ENCODE measurements at places on chromosomes 4 and X.

- DNase-seq, result no peak
Measured at GRCh38 chr4:144739511-144740033, 93.6 kb downstream of the HHIP start.

- no peak for DNase-seq
Measured at GRCh38 chrX:137354851-137355250, 211.1 kb upstream of the ZIC3 start.

GRCh38 chr4:89410687-89411086, 103.1 kb upstream of the GPRIN3 start:
- DNase-seq, result no peak

DNA sequence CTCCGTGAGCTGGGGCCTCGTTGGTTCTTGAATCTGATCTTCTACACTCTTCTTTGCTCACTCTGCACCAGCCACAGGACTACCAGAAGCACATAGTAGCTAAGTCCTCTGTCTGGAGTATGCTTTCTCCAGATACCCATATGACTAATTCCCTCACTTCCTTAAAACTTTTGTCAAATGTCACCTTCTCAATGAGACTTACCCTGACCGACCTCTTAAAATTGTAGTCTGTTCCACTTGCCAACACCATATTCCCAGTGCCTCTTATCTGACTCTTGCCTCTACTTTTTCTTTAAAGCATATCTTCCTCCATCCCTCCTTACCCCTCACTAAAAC, 10.0 kb downstream of the PARM1 start:
- no peak for DNase-seq

DNA sequence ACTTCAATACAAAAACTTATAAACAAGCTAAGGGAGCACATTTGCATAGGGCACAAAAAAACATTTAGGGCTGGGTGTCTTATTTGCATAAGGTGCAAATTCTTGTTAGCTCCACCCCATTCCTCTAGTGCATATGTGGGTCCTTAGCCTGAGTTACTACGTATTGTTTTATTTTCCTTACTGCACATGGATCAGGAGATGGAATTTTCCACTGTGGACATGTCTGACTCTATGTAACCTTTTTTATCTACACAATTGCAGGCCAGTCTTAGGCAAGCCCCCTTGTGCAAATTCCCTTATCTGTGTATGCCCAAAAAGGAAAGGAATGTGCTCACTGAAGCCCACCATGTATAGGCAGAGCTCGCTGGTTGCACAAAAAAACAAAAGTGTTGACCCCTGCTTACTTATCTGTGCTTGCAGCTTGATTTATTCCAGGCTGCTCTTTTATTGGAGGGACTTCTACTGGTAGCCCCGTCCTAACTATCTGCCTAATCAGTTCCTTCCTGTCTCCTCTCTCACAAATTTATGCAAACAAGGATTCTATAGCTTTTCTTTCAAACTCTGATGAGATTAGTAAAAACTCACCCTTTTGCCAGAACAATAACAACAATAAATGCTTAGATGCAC, 359.0 kb upstream of the MAGEB16 start:
- DNase-seq, result no peak

DNA sequence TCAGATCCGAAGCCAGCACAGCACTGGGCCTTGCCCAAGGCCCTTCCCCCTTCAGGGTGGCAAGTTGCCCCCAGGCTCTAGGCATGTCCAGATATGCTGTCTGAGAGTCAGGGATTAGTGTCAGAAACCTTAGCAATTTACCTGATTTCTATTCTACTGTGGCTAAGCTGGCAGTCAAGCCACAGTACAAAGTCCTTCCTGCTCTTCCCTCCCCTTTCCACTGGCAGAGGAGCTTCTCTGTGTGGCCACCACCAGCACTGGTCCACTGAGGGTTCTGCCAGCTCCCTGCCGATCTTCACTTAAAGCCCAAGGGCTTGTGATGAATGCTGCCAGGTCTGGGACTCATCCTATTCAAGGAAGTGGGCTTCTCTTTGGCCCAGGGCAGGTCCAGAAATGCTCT, 324.5 kb upstream of the RPS6KA3 start:
- DNase-seq, result no peak

GRCh38 chr4:112775801-112776200, 138.9 kb downstream of the LARP7 start:
- DNase-seq, result no peak

GRCh38 chr4:108620933-108621905, 843 bp downstream of the RPL34 start:
- peak; percentile 13 for DNase-seq

GRCh38 chr4:86999136-86999643, 64.4 kb downstream of the AFF1 start:
- no peak for DNase-seq

- no peak for DNase-seq
Measured at GRCh38 chrX:124242131-124242530, 90.3 kb upstream of the TEX13D start.

DNA sequence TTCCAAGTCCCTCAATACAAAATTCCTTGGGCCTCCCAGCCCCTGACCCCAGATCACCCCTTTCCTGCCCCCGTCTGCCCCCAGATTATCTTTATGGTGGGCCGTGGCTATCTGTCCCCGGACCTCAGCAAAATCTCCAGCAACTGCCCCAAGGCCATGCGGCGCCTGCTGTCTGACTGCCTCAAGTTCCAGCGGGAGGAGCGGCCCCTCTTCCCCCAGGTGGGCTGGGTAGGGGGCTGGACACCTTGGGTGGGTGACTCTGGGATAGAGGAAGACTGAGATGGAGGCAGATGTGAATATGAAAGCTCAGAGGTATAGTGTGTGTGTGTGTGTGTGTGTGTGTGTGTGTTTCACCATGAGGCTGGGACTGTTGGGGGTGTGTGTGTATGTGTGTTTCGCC, 9.8 kb downstream of the ARAF start:
- no peak for DNase-seq

DNA sequence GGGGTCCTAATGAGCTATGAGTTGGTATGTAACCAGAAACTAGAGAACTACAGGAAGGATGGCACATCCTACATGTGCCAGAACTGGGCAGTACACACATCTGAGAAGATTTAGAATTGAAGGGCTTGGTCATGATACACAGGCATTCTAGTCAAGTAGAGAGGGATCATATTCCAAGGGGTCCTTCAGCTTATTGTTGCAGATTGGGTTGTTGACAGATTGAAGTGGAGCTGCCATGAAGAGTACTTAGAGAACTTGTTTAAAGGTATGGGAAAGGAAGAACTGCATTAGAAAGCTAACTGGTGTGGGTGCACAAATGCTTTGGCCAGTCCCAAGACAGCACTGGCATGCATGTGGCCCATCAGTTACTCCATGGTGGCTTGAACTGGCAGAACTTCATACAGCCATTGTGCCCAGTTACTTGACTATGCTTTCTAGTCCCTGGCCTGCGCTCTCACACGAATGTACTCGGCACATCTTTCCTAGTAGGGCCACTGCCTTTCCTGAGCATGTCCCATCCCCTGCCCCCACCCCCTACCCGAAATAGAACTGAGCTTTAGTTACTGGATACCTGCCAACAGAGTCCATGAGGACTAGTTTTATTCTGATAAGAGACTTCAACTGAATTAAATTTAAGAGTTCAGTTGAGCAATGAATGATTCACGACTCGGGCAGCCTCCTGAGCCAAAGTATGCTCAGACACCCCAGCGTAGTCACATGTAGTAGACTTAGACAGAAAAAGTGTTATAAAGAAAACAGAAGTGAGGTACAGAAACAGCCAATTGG, 64.0 kb downstream of the CCNG2 start:
- DNase-seq, result no peak

DNA sequence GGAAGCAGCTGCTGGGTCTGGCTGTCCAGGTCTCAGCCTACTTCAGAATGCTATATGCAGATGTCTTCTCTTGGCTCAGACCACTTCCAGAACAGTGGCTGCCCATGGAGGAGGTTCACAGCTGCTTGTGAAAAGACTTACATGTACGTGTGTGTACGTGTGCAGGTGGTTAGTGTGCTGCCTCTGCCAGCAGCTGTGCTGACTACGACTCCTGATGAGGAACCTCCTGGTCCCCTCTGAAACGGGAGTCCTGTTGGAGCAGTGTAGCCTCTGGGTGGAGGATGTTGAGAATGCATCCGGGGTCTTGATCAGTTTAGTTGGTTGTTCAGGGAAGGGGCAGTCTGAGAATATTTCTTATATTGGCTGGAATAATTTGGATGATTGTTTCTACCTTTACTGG, 155.9 kb upstream of the WDR1 start:
- no peak for DNase-seq

DNA sequence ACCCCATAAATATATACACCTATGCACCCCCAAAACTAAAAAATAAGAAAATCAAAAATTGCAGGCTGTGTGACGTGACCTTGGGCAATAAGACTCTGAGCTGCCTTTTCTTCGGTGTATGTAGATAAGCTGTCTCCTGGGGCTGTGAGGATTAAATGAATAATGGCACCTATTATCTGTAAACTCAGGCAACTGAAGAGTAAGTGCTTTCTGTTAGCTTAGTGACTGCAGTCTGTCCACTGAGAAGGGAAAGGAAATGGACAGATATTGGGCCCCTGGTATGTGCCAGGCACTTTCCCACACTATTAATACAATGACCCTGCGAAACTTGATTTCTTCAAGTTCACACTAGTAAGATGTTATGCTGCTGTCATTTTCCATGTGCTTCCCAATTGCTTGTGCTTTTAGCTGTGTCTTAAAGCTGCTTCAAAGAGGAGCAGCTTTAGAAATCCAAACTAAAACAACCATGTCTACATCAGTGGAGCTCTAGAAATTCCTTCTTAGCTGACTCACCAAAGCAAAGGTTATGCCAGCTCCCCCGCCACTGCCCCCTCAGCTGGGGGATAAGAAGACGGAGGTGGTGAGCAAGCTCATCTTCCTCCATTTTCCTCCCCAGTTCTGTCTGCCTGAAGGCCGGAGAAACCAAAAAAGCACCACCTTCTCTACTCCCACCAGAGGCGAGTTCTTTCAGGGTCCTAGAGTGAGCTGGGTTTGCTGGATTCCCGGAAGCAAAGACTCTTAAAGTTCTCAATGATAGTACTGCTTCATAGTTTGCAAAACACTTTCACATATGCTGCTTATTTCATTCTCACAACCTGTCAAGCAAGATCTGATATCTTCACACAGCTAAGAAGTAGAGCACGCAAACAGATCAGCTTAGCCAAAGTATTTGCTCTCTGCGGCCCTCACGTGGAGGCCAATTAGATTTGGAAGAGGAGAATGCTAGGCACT, 8.8 kb upstream of the DGAT2L6 start:
- DNase-seq, result peak; percentile 1

GRCh38 chr4:60033826-60034225, 1166.3 kb upstream of the ADGRL3 start:
- no peak for DNase-seq

DNA sequence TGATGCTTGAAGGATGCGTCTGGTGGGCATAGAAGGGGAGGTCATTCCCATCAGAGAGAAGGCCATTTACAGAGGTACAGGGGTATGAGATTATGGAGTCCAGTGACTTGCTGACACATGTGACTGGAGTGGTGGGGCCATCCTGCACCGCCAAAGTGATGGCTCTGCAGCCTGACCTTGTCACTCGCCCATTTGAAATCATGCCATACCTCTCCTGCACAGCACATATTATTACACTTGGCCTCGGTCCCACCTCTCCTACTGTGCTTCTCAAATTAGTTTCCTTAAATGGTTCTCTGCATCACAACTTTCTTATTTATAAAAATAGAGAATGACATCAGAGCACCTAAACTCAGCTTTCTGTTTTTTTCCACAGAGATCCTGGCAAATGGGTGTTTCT, 60.7 kb upstream of the HAND2 start:
- no peak for DNase-seq

DNA sequence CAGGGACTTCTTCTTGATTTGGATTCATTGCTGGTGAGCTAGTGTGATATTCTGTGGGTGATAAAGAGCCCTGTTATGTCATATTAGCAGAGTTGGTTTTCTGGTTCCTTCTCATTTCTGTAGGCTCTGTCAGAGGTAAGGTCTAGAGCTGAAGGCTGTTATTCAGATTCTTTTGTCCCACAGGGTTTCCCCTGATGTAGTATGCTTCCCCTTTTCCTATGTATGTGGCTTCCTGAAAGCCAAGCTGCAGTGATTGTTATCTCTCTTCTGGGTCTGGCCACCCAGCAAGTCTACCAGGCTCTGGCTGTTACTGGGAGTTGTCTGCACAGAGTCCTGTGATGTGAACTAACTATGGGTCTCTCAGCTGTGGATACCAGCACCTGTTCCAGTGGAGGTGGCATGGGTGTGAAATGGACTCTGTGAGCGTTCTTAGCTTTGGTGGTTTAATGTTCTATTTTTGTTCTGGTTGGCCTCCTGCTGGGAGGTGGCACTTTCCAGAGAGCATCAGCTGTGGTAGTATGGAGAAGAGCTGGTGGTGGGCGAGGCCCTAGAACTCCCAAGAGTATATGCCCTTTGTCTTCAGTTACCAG, 373.7 kb downstream of the AR start:
- DNase-seq, result no peak

- DNase-seq, result peak; percentile 22
Measured at GRCh38 chrX:141278306-141278705, 36.0 kb upstream of the SPANXC start.

- no peak for DNase-seq
Measured at GRCh38 chr4:184950117-184950830, 68.0 kb upstream of the HELT start.

DNA sequence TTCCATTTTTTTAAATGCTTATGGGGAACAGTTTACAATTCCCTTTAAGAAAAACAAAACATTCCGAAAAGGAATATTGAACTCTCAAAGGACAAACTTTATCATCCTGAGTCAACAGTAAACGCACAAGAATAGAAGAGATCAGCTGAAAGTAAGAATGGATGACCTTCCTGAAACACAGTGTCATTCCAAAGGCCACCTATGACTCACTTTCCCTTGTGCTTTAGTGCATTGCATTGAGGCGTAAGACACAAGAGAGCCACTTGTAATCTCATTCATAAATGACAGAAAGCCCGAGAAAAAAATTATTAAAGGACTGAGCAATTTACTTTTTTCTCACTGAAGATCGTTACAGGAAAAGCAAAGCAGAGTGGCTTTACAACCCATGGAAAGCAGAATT, 1062.4 kb upstream of the DIAPH2 start:
- DNase-seq, result no peak

DNA sequence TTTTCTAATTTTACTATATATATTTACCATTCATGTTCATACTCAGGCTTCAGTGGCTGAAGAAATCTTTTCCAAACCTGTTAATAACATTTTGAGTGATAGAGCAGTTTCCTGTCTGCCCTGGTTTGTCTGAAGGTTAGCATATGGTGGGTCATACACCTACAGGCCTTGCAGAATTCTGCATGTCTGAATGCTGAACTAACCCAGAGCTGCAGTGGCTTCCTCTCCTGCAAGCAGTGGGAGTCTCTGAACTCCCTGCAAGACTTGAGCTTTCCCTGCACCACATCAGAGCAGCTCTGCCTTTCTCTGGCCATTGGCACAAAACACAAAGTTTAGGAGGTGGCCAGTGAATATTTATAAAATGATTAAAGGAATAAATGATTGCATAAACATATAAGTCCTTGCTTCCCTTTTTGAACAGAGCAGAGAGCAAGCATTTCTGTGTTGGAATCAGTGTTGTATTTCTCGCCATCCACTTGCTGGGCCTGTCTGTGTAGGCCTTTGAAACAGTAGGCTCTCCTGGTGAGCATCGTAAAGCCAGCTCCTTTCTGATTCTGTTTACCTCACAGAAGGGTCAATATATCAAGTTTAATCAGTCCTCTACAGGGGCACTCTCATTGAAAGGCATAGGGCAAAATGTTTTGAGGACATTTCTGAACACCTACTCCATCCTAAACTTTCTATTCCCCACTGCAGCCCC, 15.0 kb upstream of the UNC5C start:
- no peak for DNase-seq
